ENCODE measurements at places on chromosomes 1 and 21. TPM values are rescaled to one million over a fixed set of nuclear protein-coding genes. Genes with fewer than 3 reads are reported as not detected.
A peak's percentile ranks its signal among the peaks of the same experiment; 100 is the strongest.

DNA sequence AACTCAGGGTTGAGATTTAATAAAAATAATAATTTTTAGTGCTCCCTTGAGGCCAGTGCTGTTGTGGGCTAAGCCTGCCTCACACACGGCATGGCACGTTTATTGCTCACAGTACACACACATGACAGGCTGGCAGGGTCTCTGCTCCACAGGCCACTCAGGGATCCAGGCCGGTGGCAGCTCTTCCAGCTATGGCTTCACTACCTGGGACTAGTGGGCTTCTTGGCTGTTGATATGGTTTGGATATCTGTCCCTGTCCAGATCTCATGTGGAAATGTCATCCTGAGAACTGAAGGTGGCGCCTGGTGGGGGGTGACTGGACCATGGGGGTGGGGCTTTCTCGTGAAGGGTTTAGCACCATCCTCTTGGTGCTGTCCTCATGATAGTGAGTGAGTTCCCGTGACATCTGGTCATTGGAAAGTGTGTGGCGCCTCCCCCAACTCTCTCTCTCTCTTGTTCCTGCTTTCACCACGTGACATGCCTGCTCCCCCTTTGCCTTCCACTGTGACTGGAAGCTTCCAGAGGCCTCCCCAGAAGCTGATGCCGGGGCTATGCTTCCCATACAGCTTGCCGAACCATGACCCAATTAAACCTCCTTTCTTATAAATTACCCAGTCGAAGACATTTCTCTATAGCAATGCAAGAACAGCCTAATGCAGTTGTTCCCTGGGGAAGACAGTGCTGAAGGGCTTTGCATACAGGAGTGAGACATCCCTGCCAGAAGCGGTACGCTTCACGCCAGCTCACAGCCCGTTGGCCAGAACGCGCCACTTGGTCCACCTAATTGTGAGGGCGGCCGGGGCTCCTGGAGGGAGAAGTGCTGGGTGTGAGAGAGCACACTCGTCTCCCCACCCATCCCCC is 226.9 kb upstream of the C1orf174 start:
- H3K4me3 ChIP-seq = no peak overlapping the region
- no peaks in the 10 kb centered on the region for H3K4me1 ChIP-seq
- H3K27me3 ChIP-seq = no peaks in the 10 kb centered on the region
- no peak overlapping the region for H3K27ac ChIP-seq

- no peaks in the 10 kb centered on the region for H3K27me3 ChIP-seq
- no peaks in the 10 kb centered on the region for H3K36me3 ChIP-seq
- H3K4me3 ChIP-seq = no peak overlapping the region
Measured at GRCh38 chr1:188769181-188769580, 1708.5 kb downstream of the BRINP3 start.

DNA sequence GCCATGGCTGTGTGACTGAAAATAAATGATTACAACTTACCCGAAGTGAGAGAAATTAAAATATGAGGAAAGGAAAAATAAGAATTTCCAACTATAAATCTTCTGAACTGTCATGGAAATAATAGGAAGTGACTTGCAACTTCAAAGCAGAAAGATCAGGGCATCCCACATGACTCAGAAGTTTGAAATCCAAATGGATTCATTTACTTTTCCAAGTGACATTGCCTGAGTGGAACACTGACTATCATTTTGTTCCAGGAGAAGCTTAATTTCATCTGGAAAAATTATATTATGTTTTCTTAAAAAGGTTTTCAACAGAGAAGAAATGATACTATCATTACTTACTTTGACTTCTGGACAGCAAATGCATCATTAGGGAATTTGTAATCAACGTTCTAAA is 110.8 kb downstream of the GREM2 start:
- no peaks in the 10 kb centered on the region for H3K27me3 ChIP-seq
- H3K4me1 ChIP-seq = no peaks in the 10 kb centered on the region
- no peak overlapping the region for H3K4me3 ChIP-seq
- no peaks in the 10 kb centered on the region for H3K36me3 ChIP-seq
- DNase-seq = no peak
- no peak overlapping the region for H3K27ac ChIP-seq

- H3K27me3 ChIP-seq = no peaks in the 10 kb centered on the region
- H3K4me3 ChIP-seq = no peak overlapping the region
- no peaks in the 10 kb centered on the region for H3K4me1 ChIP-seq
- no peak overlapping the region for H3K27ac ChIP-seq
- no peak for DNase-seq
Measured at GRCh38 chr1:35441926-35442579, 115.2 kb downstream of the KIAA0319L start.

DNA sequence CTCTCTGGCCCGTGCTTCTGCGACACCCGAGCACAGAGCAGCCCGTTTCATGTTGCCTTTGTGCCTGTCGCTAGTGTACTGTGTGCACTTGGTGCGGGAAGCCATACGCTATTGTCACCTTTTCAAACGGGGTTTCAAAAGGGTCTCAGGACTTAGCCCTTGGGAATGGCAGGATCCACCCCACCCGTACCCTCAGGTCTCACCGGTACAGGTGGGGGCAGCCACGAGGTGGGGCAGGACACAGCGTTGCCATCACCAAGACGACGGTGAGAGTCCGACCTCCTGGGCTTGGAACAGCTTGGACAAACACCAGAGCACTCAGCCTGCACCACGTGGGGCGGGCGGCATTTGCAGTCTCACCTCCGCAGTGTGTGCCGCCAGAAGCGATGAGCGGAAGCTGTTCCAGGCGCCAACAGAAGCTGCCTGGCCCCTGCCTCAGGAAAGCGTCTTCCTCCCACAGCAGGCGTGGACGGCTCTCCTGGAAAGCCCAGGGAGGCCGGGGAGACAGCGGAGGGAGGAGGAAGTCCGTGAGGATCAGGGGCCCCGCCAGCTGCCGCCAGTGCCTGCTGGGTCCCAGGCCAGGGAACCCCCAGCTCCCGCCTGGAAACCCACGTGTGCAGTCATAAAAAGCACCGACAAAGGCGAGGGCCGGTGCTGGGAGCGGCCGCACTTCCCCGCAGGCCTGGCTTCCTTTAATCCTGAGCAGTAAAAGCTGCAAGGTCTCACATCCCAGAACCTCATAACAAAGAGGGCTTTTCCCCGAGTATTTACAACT is 131.3 kb upstream of the ARHGEF16 start:
- no peaks in the 10 kb centered on the region for H3K36me3 ChIP-seq
- H3K4me1 ChIP-seq = peaks cover 25% of the 10 kb centered on the region
- peak; percentile 50 for DNase-seq
- peaks cover 15% of the 10 kb centered on the region for H3K27me3 ChIP-seq

- H3K4me1 ChIP-seq = no peaks in the 10 kb centered on the region
- no peak for DNase-seq
- H3K36me3 ChIP-seq = peaks cover 15% of the 10 kb centered on the region
- no peaks in the 10 kb centered on the region for H3K27me3 ChIP-seq
- no peak overlapping the region for H3K4me3 ChIP-seq
Measured at GRCh38 chr1:193031431-193031830, 27.7 kb downstream of the UCHL5 start.

GRCh38 chr1:202036595-202037387 is 26.4 kb downstream of the ELF3 start:
- no peaks in the 10 kb centered on the region for H3K27me3 ChIP-seq
- H3K4me3 ChIP-seq = no peak overlapping the region
- H3K27ac ChIP-seq = no peak overlapping the region
- H3K4me1 ChIP-seq = peaks cover 8% of the 10 kb centered on the region

GRCh38 chr1:115705963-115706362 is 62.6 kb downstream of the CASQ2 start:
- no peaks in the 10 kb centered on the region for H3K27me3 ChIP-seq
- H3K27ac ChIP-seq = no peak overlapping the region
- no peaks in the 10 kb centered on the region for H3K36me3 ChIP-seq
- H3K4me1 ChIP-seq = no peaks in the 10 kb centered on the region
- H3K4me3 ChIP-seq = no peak overlapping the region

DNA sequence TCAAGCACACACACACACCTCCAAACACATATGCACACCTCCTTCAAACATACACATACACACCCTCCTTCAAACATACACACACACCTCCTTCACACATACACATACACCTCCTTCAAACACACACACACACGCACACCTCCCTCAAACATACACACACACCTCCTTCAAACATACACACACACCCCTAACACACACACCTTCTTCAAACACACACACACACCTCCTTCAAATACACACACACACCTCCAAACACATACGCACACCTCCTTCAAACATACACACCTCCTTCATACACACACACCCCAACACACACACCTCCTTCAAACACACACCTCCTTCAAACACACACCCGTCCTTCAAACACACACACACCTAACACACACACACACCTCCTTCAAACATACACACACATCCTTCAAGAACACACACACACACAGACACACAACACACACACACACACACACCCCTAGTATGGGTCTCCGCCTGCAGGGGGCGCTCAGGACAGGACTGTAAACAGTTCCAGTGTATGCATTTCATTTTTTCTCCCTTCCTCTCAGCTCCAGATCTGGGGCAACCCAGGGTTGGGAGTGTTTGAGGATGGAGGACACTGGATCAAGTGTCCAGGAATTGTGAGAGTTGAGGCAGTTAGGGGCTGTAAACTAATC is 12.1 kb downstream of the LGR6 start:
- no peak for DNase-seq
- H3K27me3 ChIP-seq = peaks cover 10% of the 10 kb centered on the region
- H3K4me3 ChIP-seq = no peak overlapping the region
- H3K36me3 ChIP-seq = no peaks in the 10 kb centered on the region

DNA sequence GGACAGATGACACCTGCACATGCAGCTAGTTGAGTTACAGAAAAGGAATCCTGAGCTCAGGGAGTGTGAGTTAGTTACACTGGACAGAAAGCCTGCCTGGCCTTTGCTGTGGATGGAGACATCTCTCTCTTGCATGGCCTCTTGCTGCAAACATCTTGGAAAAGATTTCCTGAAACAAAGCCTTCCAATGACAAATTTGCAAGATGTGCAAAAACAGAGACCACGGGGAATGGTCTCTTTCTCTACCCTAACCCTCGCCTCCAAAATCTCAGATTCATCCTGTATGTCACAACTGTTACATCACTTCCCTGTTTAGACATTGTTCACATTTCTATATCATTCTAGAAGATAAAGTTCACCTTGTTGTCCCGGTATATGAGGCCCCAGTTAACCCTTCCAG is 415.6 kb downstream of the RYR2 start:
- no peaks in the 10 kb centered on the region for H3K4me1 ChIP-seq
- no peak overlapping the region for H3K27ac ChIP-seq
- H3K27me3 ChIP-seq = no peaks in the 10 kb centered on the region
- DNase-seq = no peak
- H3K36me3 ChIP-seq = no peaks in the 10 kb centered on the region

- peaks cover 4% of the 10 kb centered on the region for H3K4me1 ChIP-seq
- no peak for DNase-seq
- no peaks in the 10 kb centered on the region for H3K36me3 ChIP-seq
- no peak overlapping the region for H3K27ac ChIP-seq
- no peak overlapping the region for H3K4me3 ChIP-seq
Measured at GRCh38 chr1:178948676-178949075, 77.0 kb upstream of the FAM20B start.

GRCh38 chr1:243396876-243397275 is 141.0 kb downstream of the SDCCAG8 start:
- H3K36me3 ChIP-seq = no peaks in the 10 kb centered on the region
- no peak overlapping the region for H3K4me3 ChIP-seq
- H3K27me3 ChIP-seq = no peaks in the 10 kb centered on the region
- DNase-seq = no peak
- H3K4me1 ChIP-seq = no peaks in the 10 kb centered on the region
- no peak overlapping the region for H3K27ac ChIP-seq

- no peak for DNase-seq
- no peak overlapping the region for H3K4me3 ChIP-seq
- no peaks in the 10 kb centered on the region for H3K4me1 ChIP-seq
- no peak overlapping the region for H3K27ac ChIP-seq
- H3K27me3 ChIP-seq = no peaks in the 10 kb centered on the region
Measured at GRCh38 chr1:11518016-11518701, 39.2 kb downstream of the DISP3 start.

DNA sequence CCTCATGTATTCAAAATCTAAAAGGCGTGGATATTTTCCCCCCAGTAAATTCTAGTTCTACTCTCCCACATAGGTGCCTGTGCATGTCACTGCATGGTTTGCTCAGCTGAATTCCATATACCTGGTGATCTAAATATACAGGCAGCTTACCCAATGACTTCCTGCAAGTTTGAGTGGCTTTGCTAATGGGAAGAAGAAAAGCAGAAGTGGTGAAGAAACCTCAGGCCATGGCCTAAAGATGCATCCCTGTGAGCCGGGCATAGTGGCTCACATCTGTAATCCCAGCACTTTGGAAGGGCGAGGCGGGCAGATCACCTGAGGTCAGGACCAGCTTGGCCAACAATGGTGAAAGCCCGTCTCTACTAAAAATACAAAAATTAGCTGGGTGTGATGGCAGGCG is 11.5 kb downstream of the SLC44A3 start:
- no peaks in the 10 kb centered on the region for H3K36me3 ChIP-seq
- no peak for DNase-seq

- H3K4me3 ChIP-seq = no peak overlapping the region
- no peak overlapping the region for H3K27ac ChIP-seq
- DNase-seq = no peak
- no peaks in the 10 kb centered on the region for H3K36me3 ChIP-seq
Measured at GRCh38 chr1:153466908-153467307, 6.5 kb upstream of the S100A7 start.

DNA sequence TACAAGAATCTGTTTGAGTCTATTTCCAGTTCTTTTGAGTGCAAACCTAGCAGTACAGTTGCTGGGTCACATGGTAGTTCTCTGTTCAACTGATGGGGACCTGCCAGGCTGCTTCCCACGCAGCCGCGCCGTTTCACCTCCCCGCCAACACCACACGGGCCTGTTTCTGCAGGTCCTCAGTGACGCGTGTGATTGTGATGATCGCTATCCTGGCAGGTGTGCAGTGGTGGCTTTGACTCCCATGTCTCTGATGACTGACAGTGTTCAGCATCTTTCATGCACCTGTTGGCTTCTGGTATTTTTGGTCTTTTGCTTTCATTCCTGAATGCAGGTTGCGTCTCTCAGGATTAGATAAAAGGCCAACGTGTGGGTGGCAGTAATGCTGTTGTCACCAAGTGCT is 41.6 kb downstream of the FAAP20 start:
- H3K27me3 ChIP-seq = no peaks in the 10 kb centered on the region
- no peak overlapping the region for H3K27ac ChIP-seq
- H3K4me3 ChIP-seq = no peak overlapping the region
- H3K4me1 ChIP-seq = no peaks in the 10 kb centered on the region

GRCh38 chr1:210736713-210737112 is 397.2 kb downstream of the KCNH1 start:
- no peak overlapping the region for H3K4me3 ChIP-seq
- DNase-seq = no peak
- no peak overlapping the region for H3K27ac ChIP-seq
- no peaks in the 10 kb centered on the region for H3K27me3 ChIP-seq

ERICH3 gene
- 6.4 TPM for total RNA-seq

KDM5B gene
- total RNA-seq = 81.3 TPM

TMCC2 gene
- total RNA-seq = 1.1 TPM

NIPAL3 gene
- 34.8 TPM for total RNA-seq

ARV1 gene
- 8.4 TPM for total RNA-seq

GSTM3 gene
- total RNA-seq = 34.1 TPM

KNCN gene
- not detected for total RNA-seq

RNF186 gene
- total RNA-seq = 79.7 TPM

FAM151A gene
- 9.0 TPM for total RNA-seq

MYBPH gene
- total RNA-seq = not detected

C1QTNF12 gene
- total RNA-seq = 52.8 TPM

SZRD1 gene
- total RNA-seq = 65.7 TPM

PGLYRP4 gene
- total RNA-seq = not detected

TIAM1 gene
- total RNA-seq = 4.9 TPM
